ENCODE measurements at places on chromosomes 11 and 22. TPM values are rescaled to one million over a fixed set of nuclear protein-coding genes. Genes with fewer than 3 reads are reported as not detected.

The SLC22A9 gene
- total RNA-seq, result not detected

The PKDREJ gene
- total RNA-seq, result not detected

The RPS3 gene
- 2,083 TPM for total RNA-seq

The MUC2 gene
- total RNA-seq, result not detected

The OR56A1 gene
- total RNA-seq, result 0.05 TPM

The MPPED2 gene
- not detected for total RNA-seq

The SCN4B gene
- not detected for total RNA-seq

The APOA4 gene
- not detected for total RNA-seq

Data from natural killer cell treated with Interleukin-12 subunit alpha and Interleukin-12 subunit beta and Interleukin-15 and Interleukin-18, amount 100 ng/mL, for 72 hours (primary cell).